CD8-positive, alpha-beta memory T cell (primary cell): ENCODE measurements at places on chromosomes 2 and 18.

- no peaks in the 10 kb centered on the region for H3K4me1 ChIP-seq
- DNase-seq: no peak
- H3K4me3 ChIP-seq: no peak overlapping the region
- H3K27ac ChIP-seq: no peak overlapping the region
- H3K36me3 ChIP-seq: no peaks in the 10 kb centered on the region
Observed at GRCh38 chr18:46398625-46399024, 258.4 kb downstream of the LOXHD1 start.

GRCh38 chr18:79797518-79798345 lies at the start of gene KCNG2:
KCNG2 (plus strand) TSS chr18:79797938; CDS start chr18:79863668, 65,730 bp downstream.
- no peak for DNase-seq
- peaks cover 13% of the 10 kb centered on the region for H3K27me3 ChIP-seq
- H3K4me1 ChIP-seq: no peaks in the 10 kb centered on the region
- H3K27ac ChIP-seq: no peak within 1 kb of the TSS
- H3K36me3 ChIP-seq: no peaks in the 10 kb centered on the region

DNA sequence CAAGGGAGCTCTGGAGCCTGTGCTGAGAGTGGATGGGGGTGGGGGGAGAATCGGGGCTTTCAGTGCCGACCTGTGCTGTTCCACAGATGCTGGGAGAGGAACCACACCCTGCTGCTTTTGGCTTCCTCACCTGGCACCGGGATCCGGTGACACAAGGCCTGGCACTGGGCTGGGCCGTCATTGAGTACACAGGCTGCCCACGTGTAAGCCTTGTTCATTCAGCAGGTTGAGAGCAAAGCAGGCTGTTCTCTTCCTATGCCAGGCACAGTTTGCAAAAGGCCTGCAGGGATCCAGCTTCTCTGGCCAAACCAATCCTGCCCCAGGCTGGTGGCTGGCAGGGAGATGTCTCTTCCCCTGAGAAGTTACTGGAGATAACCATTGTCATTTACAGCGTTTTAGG lies 17.1 kb downstream of the TRIB2 start:
- H3K27ac ChIP-seq: no peak overlapping the region
- H3K36me3 ChIP-seq: peaks cover 39% of the 10 kb centered on the region
- H3K4me3 ChIP-seq: no peak overlapping the region
- no peaks in the 10 kb centered on the region for H3K27me3 ChIP-seq

DNA sequence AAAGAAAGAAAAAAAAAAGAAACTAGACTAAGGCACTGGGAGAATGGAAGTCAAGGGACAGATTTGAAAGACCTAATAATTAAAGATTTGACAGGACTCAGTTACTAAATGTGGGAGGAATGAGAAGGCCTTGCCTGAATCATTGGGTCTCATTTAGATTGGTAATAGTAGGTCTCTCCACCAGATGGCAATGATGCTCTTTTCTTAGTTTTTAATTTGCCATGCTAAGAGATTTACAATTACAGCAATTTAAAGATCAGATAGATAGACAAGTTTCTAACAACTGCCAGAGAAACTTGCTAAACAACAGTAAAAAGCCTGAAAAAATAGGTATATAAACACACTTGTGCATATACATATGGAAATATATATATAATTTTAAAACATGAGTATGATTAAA lies 153.0 kb downstream of the TMEM247 start:
- no peaks in the 10 kb centered on the region for H3K36me3 ChIP-seq
- H3K4me3 ChIP-seq: no peak overlapping the region
- H3K27me3 ChIP-seq: no peaks in the 10 kb centered on the region
- no peak for DNase-seq

GRCh38 chr2:27661371-27661770 lies 2.0 kb downstream of the SUPT7L start:
- DNase-seq: no peak
- peaks cover 40% of the 10 kb centered on the region for H3K4me1 ChIP-seq

DNA sequence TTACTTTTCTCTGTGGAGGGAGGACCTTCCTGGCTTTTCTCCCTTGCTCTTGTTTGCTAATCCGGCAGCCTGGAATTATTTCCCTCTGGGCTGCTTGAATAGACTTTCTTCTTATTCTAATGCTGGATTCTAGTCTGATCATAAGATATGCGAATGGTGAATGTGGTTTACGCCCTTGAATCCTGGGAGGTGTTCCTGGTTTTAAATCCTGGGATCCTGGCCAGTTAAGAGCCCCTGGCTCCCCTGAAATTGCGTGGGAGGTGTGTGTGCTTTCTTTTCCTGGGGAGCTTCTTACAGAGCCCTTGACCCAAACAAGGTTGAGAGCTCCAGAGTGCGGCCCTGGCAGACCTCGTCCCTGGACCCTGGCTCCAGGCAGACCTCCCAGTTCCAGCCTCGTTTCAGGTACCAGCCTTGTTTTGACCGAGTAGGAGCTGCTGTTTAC lies 2.8 kb downstream of the SH3BP4 start:
- H3K27me3 ChIP-seq: peaks cover 18% of the 10 kb centered on the region
- no peaks in the 10 kb centered on the region for H3K36me3 ChIP-seq
- H3K27ac ChIP-seq: no peak overlapping the region
- H3K4me1 ChIP-seq: no peaks in the 10 kb centered on the region

DNA sequence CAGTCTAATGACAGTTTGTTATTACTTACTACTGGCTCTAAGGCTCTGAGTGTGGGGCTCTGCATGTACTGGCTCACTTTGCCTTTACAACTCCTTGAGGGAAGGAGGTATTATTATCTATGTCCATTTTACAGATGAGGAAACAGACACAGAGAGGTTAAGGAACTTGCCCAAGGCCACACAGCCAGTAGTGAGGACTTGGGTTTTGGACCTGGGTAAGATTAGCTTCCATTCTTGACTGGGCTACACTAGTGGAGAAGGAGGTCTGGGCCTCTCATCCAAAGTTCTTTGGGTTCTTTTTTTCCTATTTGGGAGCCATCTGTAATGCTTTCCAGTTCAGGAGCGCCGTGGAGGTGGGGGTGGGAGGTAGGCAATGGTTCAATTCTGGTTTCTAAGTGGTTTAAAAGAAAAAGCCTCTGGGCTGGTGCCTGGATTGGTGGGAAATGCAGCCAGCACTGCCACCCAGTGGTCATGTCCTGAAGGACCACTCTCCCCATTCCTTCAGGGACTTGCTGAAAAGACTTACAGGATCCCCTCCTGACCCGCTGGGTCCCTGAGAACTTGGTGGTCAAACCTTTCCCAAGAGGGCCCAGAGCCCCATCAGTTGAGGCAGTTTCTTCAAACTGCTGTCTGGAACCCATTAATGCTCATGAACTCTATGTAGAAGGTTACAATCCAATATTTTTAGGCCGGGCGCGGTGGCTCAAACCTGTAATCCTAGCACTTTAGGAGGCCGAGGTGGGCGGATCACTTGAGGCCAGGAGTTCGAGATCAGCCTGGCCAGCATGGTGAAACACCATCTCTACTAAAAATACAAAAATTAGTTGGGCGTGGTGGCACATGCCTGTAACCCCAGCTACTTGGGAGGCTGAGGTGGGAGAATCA lies 38.6 kb upstream of the NOTO start:
- H3K27ac ChIP-seq: no peak overlapping the region
- DNase-seq: peak; percentile 66
- H3K4me3 ChIP-seq: no peak overlapping the region

GRCh38 chr2:27084297-27085061 lies 2.1 kb upstream of the KHK start:
- no peak overlapping the region for H3K27ac ChIP-seq
- no peaks in the 10 kb centered on the region for H3K36me3 ChIP-seq
- H3K27me3 ChIP-seq: no peaks in the 10 kb centered on the region
- DNase-seq: no peak
- peaks cover 42% of the 10 kb centered on the region for H3K4me1 ChIP-seq

DNA sequence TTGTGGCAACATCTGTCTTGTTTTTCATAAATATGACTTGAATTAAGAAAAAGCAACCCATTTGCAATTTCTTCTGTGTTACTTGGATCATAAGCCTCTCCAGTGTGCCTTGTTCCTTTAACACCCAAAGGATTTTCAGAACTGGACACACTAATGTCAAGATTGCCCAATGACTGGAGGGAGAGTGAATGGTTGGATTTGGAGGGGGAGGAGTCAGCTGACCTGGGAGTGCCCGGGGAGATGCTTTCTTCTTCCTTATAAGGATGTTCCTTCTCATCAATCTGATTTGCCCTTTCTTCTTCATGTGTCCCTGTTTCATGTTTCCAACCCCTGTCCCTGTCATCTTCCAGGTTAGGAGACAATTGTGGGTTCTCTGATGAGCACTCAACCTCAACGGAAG lies 48.8 kb downstream of the ALPK2 start:
- H3K27me3 ChIP-seq: no peaks in the 10 kb centered on the region
- DNase-seq: no peak
- no peaks in the 10 kb centered on the region for H3K36me3 ChIP-seq
- no peak overlapping the region for H3K27ac ChIP-seq

- no peak for DNase-seq
- H3K27me3 ChIP-seq: no peaks in the 10 kb centered on the region
- no peak overlapping the region for H3K4me3 ChIP-seq
Observed at GRCh38 chr2:107012714-107013306, 126.8 kb upstream of the ST6GAL2 start.

DNA sequence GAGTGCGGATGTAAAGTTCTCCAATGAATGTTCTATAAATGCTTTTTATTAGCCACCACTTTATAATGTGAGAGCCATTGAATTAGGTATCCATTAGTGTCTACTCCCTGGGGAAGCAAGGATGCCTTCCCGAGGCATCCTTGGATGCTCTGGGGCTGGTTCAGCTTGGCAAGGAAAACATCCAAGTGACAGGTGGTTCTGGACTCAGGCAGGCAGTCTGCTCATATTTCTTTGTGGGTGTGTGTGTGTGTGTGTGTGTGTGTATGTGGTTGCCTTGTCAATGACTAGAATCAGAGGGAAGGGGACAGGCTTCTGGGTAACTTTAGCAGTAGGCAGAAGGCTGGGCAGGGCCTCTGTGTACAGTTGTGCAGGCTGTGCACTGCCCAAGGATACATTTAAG lies 149.2 kb downstream of the TSN start:
- no peaks in the 10 kb centered on the region for H3K27me3 ChIP-seq
- no peak overlapping the region for H3K4me3 ChIP-seq
- H3K4me1 ChIP-seq: no peaks in the 10 kb centered on the region
- no peak for DNase-seq

DNA sequence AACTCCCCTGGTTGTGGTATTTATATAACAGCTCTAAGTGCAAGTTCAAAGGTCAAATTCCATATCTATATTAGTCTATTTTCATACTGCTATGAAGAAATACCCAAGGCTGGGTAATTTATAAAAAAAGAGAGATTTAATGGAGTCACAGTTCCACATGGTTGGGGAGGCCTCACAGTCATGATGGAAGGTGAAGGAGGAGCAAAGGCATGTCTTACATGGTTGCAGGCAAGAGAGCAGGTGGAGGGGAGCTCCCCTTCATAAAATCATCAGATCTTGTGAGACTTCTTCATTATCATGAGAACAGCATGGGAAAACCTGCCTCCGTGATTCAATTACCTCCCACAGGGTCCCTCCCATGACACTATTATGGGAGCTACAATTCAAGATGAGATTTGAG lies 179.6 kb upstream of the FBXO11 start:
- DNase-seq: no peak
- no peaks in the 10 kb centered on the region for H3K4me1 ChIP-seq
- H3K36me3 ChIP-seq: no peaks in the 10 kb centered on the region
- H3K4me3 ChIP-seq: no peak overlapping the region
- H3K27ac ChIP-seq: no peak overlapping the region

GRCh38 chr2:132252191-132252893 lies 90.6 kb upstream of the ANKRD30BL start:
- no peaks in the 10 kb centered on the region for H3K4me1 ChIP-seq
- H3K27me3 ChIP-seq: no peaks in the 10 kb centered on the region
- no peaks in the 10 kb centered on the region for H3K36me3 ChIP-seq
- H3K27ac ChIP-seq: no peak overlapping the region
- DNase-seq: no peak

- DNase-seq: no peak
- no peaks in the 10 kb centered on the region for H3K4me1 ChIP-seq
- H3K27ac ChIP-seq: no peak overlapping the region
- no peaks in the 10 kb centered on the region for H3K27me3 ChIP-seq
- H3K36me3 ChIP-seq: no peaks in the 10 kb centered on the region
Observed at GRCh38 chr2:202122163-202122540, 49.1 kb downstream of the KIAA2012 start.

- H3K36me3 ChIP-seq: no peaks in the 10 kb centered on the region
- H3K27me3 ChIP-seq: peaks cover 3% of the 10 kb centered on the region
- H3K4me1 ChIP-seq: no peaks in the 10 kb centered on the region
- H3K4me3 ChIP-seq: no peak overlapping the region
- H3K27ac ChIP-seq: no peak overlapping the region
Observed at GRCh38 chr2:871926-872680, 78.5 kb upstream of the SNTG2 start.

GRCh38 chr2:188577231-188577630 lies 285.6 kb downstream of the GULP1 start:
- DNase-seq: no peak
- no peak overlapping the region for H3K27ac ChIP-seq
- no peaks in the 10 kb centered on the region for H3K27me3 ChIP-seq
- H3K36me3 ChIP-seq: no peaks in the 10 kb centered on the region

GRCh38 chr18:45634454-45634853 lies 19.2 kb downstream of the SLC14A2 start:
- H3K36me3 ChIP-seq: no peaks in the 10 kb centered on the region
- H3K27ac ChIP-seq: no peak overlapping the region
- no peaks in the 10 kb centered on the region for H3K4me1 ChIP-seq

- H3K36me3 ChIP-seq: no peaks in the 10 kb centered on the region
- no peaks in the 10 kb centered on the region for H3K27me3 ChIP-seq
- no peak overlapping the region for H3K4me3 ChIP-seq
- no peak for DNase-seq
- no peak overlapping the region for H3K27ac ChIP-seq
Observed at GRCh38 chr18:5600378-5601071, 56.7 kb upstream of the EPB41L3 start.
